ENCODE measurements at places on chromosomes 5 and 9.

DNA sequence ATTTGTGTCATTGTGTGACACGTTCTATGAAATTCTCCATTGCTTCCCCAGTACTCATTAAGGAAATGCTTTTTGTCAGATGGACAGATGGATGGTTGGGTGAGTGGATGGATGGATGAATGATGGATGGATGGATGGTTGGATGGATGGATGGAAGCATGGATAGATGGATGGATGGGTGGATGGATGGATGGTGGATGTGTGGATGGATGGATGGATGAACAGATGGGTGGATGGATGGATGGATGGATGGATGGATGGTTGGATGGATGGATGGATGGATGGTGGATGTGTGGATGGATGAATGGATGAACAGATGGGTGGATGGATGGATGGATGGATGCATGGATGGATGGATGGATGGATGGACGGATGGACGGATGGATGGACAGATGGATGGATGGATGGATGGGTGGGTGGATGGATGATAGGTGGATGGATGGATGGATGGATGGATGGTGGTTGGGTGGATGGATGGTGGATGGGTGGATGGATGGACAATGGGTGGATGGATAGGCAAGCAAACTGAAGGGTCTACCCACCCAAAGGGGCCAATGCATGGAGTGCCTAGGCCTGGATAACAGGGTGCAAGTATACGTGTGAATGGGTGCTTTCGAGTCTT lies 24.0 kb upstream of the GTF3C5 start:
- no peak for DNase-seq

GRCh38 chr9:92620845-92621244 lies 49.1 kb downstream of the IPPK start:
- DNase-seq = no peak

DNA sequence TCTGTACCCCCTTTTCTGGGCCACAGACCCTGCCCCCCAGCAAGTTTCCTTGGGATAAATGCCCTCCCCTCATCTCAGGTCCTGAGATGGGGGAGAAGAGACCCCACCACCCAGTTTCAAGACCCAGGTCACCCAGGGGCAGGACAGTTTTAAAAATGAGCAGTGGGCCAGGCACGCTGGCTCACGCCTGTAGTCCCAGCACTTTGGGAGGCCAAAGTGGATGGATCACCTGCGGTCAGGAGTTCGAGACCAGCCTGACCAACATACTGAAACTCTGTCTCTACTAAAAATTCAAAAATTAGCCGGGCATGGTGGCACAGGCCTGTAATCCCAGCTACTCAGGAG lies 6.1 kb downstream of the PTGES2 start:
- DNase-seq = no peak

DNA sequence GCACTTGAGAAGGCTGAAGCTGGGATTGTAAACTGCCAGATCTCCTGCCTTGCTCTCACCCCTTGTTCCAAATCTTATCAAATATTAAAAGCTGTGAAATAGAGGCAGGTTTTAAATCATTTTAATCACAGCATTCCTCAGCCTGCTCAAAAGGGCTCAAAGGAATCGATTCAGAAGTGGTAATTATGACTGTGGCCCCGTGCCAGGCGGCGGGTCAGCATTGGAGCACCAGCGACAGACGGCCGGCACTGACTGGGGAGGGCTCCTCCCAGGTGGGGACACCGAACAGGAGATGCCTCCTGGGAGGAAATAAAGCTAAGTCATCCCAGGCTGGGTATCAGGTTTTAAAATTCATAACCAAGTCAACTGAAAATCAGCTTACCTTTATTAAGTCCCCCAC lies 66.7 kb downstream of the KCNIP1 start:
- DNase-seq = no peak

- DNase-seq = no peak
These were observed 213.7 kb downstream of the DCP2 start for GRCh38 chr5:113190347-113190746.

DNA sequence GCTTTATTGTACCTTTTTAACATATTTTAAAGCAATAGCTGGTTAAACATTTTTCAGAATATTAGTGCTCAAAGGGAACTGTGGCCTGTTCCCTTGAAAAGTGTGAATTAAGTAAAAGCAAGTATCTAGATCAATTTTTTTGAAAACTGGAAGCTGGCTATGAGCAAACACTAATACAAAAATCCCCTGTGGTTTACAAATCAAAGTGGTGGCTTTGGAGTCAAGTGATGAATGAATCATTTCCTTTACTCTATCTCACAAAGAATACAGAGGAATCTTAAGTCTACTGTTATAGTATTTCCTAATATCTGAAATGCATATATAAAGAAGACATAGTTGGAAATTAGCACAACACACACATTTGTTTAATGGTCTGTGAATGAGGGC lies 212.4 kb upstream of the C9orf72 start:
- no peak for DNase-seq

DNA sequence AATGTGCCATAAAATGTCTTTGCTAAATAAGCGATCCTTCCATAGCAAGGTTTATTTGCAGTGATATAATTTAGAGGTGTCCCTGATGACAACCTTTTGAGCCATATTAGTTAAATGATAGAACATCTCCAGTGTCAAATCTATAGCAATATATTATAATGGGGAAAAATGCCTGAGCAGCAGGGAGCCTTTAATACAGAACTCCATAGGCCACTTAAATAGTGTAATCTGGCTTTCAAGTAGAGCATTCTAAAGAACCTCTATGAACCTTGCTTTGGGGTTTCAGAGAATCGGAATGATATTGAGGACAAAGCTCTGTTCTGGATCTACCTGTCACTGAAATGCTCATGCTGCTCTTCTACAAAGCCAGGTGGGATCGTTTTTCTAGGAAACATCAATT lies 96.7 kb upstream of the MEF2C start:
- no peak for DNase-seq

GRCh38 chr9:129554649-129555048 lies 66.3 kb downstream of the C9orf50 start:
- DNase-seq = no peak

DNA sequence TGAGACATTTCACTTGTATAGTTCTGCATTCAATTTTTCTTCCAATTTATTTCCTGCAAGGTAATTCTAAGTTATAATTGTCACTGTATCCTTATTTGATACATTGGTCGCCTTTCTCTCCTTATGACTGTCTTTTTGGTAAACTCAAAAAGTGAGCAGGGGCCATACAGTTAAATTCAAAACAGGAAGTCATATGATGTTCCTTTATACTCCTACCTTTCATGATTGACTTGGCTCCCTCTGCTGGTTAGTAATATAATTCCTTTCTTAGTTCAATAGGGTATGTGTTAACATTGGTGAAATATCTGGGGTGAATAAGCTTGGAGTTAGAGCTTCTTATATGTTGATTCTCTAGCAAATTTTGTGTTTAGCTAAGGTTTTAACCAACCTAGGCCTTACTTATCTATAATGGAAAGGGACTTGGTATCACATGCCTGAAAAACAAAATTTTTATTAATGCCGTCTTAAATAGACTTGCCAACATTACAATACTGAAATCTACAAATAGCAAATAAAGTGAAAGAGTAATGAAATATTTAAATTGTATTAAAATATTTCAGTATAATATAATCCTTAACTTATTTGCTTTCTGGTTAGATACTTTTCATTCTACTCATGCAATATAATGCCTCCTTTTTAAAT lies 6.0 kb upstream of the NIPBL start:
- DNase-seq = peak; percentile 76

GRCh38 chr9:78620303-78620702 lies 323.4 kb downstream of the PSAT1 start:
- DNase-seq = no peak

DNA sequence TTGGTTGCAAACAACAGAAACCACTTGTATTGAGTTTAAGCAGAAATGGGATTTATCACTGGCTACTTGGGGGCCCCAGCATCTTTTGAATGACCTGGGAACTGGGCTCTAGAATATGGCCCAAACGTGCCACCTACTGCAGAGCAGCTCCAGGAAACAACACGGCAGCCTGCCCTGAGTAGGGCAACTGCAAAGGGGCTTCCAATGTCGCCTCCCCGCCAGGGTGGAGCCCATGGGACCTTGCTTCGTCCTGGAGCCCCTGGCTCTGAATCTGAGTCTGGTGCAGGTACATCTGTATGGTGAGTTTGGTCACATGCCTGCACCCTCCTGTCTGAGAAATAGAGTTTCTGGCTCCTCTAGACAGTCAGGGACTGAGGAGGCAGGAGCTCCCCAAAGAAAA lies 38.6 kb downstream of the BOD1 start:
- DNase-seq = no peak

DNA sequence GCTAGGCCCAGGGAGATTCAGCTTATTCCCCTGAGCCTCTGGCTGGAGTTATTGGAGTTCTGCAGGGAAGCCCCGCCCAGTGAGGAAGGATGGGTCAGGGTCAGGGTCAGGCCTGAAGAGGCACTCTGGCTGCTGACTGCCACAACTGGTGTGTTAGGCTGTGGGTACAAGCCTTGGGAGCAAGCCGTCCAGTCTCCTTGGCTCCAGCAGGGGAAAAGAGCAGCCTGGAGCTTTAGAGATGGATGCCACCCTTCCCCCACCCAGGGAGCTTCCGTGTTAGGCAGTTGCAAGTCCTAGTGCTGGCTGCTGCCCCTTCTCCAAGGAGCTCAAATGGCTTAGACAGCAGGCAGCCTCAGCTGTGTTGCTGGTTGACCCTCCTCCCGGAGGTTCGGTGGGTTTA lies 34.4 kb upstream of the TAF11L2 start:
- no peak for DNase-seq

DNA sequence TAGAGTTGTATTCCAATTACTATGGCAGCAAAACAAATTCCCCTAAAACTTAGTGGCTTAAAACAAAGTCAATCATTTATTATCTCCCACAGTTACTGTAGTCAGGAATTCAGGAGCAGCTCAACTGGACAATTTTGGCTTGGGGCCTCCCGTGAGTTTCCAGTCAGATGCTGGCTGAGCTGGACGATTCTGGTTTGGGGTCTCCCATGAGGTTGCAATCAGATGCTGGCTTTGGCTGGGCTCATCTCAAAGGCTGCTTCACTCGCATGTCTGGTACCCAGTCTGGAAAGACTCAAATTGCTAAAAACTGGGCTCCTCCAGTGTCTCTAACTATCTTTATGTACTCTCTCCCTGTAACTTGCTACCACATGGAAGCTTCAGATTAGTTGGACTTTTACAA lies 130.1 kb downstream of the C5orf15 start:
- DNase-seq = no peak

DNA sequence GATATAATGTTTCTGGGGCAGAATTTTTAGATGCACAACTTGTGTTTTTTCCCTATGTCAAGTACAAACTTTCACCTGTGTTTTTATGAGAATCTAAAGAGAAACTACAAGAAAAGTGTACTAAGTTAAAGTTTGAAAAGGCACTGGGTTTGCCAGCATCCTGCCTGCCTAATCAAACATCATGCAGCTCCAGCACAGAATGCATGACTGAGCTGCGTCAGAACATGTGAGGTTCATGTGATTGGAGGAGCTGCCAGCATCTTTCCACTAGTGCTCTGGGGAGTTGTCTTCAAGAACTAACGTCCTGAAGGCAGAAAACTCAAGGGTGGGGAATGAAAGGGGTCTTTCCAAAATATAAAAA lies 46.1 kb upstream of the RIC1 start:
- DNase-seq = no peak

- DNase-seq = no peak
These were observed 127.6 kb downstream of the WDR70 start for GRCh38 chr5:37506722-37507121.

DNA sequence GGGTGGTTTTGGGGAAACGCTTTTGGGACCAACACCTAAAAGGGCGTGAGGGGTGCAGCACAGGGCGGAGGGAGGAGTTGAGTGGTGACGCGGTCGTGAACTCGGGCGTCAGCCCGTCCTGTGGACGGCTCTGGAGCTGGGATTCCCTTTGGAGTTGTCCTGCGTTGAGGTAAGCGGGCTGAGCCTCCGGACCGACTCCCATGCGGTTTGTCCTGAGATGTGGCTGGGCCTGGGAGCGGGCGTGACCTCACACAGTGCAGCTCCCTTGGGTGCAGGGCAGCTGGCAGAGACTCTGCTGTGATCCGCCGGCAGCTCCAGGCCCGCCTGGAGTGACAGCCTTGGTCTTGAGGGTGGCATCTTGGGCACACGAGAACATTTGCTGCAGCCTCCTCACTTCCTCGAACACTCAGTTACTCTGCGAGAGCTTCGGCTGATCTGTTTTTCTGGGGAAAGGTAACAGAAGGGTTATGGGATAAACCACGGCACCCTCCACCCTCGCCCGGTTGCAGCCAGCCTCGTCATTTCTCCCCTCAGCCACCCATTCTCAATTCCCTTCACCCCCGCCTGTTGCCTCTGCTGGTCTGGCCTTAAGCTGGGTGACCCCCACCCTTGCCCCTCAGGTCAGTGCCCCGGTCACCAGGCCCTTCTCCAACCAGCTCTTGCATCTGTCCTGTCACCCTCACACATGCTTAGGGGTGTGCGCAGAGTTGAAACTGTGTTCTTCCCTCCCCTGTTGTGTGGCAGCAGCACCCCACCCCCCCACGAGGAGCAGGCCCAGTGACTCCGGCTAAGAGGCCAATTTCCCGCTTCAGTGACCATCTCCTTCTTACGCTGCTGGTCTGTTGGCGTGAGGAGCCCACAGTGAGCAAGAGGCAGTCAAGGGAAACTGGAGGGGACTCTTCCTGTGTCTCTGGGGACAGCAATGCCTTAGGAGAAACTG lies 94.2 kb upstream of the COL5A1 start:
- DNase-seq = no peak

DNA sequence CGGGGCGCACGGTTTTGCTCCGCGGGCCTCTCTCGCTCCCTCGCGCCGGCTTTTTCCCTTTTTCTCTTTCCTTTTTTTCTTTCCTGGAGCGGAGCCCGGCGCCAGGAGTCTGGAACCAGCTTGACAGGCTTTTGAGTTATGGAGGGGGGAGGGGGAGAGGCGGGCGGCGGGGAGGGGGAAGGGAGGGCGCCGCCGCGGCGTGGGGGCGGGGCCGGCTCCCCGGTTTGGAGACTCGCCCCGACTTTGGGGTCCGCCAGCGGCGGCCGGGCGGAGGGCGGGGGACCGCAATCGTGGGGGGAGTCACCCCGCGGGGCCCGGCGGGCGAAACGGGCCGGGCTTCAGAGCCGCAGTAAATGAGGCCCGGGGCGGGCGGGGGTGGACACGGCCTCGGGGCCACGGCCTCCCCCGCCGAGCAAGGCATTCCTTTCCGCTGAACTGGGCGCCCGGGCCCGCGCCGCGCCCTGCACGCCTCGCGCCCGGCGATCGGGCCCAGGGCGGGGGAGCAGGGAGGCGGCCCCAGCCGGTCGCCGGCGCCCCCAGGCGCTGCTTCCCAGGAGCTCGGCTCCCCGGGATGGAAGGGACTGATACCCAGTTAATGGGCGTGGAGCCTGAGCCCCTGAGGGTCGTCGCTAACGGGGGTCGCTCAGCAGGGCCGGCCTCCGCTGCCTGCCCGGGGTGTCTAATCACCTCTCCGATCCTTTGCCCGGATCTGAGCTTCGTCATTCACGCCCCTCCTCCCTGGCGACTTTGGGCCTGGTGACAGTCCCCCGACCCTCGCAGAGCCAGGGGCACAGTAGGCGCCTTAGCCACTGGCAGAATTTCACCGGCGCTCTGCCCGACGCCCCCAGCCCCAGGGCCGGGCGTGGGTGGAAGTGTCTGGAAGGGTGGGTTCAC lies 138.1 kb downstream of the C9orf50 start:
- no peak for DNase-seq

All from naive thymus-derived CD8-positive, alpha-beta T cell (primary cell).